ENCODE measurements at places on chromosomes 11 and 22.

DNA sequence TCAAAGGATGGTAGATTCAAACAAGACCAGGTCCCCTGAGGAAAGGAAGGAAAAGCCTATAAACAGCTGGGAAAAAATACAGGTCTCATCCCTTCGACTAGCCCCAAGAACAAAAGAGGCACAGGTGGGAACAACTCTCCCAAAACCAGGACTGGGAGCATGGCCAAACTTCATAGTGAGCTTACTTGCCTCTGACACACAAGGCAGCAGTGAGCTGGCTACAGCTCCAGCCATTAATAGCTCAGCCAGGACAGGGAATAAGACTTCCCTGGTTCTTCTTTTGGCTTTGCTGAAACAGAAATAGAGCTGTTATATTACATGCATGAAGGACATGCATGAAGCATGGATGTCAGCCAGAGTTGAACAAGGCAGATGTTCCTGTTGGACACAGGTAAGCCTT lies at the start of gene OR10A2:
Gene OR10A2 (plus strand): TSS at position 97 of the 400 bp plus-strand sequence. CDS start 6,698 bp downstream, outside the sequence.
- DNase-seq: no peak

DNA sequence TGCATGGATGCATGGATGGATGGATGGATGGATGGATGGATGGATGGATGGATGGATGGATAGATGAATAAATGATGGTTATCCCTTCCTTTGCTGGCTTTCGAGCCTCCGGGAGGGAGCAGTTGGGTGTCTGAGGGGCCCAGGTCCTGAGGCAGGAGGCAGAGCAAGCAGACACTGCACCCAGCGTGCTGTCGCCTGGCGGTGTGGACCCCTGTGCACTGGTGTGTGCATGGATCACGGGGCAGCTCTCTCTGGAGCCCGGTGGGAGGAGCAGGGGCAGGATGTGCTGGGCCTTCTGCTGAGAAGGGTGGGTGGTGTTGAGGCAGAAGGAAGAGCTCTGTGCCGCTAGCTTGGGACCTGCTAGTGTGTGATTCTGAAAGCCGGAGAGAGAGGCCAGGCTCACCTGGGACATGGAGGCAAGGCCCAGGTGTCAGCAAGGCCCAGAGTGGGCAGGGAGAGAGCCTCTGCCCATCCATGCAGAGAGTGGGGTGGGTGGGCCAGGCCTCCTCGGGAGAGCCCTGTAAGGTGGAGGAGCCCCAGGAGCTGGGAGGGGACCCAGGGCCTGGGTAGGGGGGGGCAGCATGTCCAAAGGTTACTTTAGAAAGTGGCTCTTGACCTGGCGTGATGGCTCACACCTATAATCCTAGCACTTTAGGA lies 254.4 kb downstream of the BRD1 start:
- DNase-seq: no peak

- DNase-seq: no peak
These were observed 43.7 kb downstream of the CD82 start for GRCh38 chr11:44608991-44609782.

- no peak for DNase-seq
These were observed 286.7 kb downstream of the MN1 start for GRCh38 chr22:27514601-27515523.
